ENCODE measurements at places on chromosomes 5 and 9.

DNA sequence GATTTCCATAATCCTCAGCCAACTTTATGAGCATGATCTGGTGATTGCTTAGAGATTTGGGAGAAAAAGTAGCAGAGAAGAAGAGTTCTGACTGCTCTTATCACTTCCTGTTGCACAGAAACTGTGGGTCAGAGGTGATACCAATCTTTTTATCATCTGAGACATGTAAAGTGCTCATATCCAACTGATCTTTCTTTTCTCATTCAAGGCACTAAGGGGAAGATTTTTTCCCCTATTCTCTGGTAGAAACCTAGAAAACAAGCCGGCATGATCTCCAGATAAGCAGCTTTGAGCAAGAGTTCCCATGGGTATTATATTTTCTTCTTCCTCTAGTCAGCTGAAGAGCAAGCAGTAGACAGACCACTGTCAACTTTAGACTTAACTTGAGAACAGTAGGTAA is 29.0 kb upstream of the GPR150 start:
- DNase-seq: no peak

DNA sequence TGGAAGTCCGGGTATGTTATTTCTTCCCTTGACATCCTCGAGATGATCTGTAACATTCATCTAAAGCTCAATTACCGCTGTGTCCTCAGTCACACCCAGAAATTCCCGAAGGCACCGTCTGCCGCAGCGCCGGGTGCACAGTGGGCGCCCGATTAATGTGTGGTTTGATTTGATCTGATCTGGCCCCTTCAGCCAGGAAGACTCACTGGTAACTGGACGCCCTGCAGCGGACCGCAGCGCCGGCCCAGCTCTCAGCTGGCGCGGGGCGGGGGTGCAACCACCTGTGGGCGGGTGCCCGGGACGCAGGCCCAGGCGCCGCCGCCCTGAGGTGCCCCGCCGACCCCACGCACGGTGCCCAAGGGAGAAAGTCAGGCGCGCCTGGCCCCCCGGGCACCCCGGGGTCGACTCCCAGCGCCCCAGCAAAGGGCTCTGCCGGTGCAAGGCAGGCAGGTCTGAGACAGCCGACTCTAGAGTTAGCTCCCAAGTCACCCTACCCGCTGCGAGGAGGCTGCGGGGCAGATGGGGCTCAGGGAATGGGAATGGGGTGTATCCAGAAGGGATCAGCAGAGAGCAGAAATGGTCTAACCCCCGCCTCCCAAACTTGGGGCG is 1.7 kb downstream of the EPB41L4B start:
- DNase-seq: no peak

DNA sequence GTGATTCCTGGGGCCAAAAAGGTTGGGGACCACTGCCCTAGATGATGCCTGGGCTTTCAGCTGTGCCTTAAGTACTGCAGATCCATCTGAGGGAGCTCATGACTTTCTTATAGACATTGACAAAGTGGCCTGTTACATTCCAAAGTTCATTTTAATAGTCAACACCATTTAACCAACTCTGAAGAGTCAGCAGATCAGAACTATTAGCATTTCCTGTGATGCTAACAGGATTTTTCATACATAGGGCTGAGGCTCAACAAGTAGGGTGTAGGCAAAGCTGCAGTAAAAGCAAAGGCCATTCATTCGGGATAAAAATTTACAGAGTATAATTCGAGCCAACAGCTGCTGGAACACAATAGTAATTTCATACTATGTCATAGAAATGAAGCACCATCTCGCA is 105.4 kb downstream of the LPAR1 start:
- no peak for DNase-seq

DNA sequence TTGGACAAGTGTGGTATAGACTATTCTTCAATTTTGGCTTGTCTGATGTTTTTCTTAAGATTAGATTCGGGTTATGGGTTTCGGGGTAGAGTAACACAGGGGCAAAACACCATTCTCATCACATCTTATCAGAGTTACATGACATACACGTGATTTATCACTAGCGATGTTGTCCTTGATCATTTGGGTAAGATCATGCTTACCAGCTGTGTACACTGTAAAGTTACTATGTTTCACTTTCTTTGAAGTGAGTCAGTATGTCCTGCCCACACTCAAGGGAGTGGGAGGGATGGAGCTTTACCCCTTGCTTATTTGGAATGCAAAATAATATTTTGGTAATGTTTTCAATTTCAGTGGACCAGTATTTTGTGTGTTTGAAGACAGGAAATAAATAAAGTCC is 101.8 kb upstream of the TAF11L2 start:
- DNase-seq: no peak

DNA sequence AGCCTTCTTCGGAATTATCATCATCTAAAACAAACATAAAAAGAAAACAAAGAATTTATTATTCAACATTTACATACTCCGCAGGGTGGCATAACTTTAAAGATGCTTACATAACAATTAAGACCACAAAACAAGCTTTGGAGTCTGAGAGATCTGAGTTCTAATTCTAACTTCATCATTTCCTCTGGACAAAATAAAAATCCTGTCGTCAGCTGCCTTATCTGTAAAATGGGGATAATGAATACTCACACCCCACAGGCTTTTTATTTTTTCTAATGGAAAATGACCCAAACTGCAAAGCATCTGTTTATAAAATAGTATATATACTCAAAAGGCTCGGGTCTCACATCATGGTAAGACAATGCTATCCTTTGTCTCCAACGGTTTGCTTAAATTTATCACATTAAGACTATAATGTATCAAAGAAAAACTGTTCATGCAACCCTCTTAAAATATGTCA is 4.3 kb downstream of the ARRDC3 start:
- DNase-seq: no peak

- DNase-seq: peak; percentile 75
Observed at GRCh38 chr5:178120607-178121357, 7.5 kb downstream of the N4BP3 start.

GRCh38 chr5:333945-334344 is 12.4 kb downstream of the AHRR start:
- no peak for DNase-seq

DNA sequence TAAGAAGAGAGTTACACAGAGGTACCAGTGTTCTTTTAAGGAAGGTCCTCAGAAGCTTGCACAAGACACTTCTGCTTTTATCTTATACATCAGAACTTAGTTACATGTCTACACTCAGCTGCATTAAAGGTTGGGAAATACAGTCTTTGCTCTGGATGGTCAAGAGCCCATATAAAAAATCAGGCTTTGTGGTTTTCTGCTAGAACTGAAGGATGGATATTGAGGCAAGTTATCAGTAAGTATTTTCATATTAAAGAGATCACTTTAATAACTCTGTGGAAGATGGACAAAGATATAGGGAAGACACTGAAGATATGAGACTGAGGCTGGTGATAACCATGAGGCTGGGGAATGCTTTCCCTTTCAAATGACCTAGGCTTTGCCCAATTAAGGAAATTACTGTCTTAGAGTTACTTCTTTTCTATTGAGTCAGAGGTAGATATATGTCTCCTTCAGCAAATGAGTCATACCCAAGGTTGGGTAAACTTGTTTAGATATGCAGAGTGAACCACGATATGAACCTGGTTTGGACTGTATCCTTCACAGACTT is 87.0 kb upstream of the TNC start:
- no peak for DNase-seq
